Mucosa of gallbladder (tissue), 1 donor: ENCODE measurements at places on chromosomes 16 and 17. TPM values are rescaled to one million over a fixed set of nuclear protein-coding genes. Genes with fewer than 3 reads are reported as not detected.
A peak's percentile ranks its signal among the peaks of the same experiment; 100 is the strongest.

GRCh38 chr16:50802000-50802399 is 60.1 kb downstream of the CYLD start:
- DNase-seq: no peak

- DNase-seq: no peak
Observed at GRCh38 chr17:9389111-9389527, 186.5 kb downstream of the STX8 start.

DNA sequence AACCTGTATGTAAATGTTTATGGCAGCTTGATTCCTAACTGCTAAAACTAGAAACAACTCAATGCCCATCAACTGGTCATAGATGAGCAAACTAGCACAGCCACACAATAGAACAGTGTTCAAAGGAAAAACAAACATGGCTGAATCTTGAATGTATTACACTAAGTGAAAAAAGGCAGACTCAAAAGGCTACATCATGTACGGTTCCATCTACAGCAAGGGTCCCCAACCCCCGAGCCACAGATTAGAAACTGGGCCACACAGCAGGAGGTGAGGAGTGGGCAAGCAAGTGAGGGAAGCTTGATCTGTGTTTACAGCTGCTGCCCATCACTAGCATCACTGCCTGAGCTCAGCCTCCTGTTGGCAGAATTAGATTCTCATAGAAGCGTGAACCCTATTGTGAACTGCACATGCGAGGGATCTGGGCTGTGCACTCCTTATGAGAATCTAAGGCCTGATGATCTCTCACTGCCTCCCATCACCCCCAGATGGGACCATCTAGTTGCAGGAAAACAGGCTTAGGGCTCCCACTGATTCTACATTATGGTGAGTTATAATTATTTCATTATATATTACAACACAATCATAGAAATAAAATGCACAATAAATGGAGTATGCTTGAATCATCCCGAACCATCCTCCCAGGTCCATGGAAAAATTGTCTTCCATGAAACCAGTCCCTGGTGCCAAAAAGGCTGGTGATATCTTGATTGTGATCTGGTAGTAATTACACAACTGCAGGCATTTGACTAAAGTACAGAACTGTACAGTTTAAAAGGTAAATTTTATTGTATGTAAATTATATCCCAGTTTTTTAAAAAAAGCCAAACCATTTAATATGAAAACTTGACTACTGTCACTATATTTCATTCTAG is 7.7 kb downstream of the CEP20 start:
- no peak for DNase-seq

- DNase-seq: no peak
Observed at GRCh38 chr16:51569203-51569931, 418.3 kb upstream of the SALL1 start.

DNA sequence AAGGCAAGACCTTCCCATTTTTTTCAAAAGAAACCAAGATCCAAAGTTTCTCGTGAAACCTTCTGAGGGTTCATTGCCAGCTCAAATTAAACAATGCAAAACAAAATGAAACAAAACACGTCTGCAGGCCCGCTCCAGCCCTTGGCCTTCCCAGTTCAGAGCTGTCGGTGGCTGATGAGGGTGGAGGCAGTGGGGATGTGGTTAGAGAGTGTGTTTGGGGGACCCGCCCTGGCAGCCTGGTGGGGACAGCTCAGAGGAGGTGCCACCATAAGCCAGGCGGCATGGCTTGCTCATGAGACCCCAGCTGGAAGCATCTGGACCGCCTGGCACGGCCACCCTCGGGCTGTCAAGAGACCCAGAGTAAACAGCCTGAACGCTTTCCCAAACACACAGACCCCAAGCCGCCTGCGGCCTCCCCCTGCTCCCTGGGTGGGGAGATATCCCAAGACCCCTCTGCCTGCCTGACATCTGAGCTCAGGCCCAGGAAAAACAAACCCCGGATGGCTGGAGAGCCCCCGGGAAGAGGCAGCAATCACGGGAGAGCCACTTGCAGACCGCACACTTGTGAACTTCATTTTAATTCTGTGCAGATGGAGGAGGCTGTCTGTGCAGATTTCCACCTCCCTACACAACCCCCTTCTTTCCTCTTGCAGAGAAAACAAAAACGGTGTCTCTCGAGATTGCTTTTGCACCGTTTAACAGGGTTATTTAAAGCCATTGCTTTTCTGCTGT is 35.4 kb upstream of the LITAF start:
- no peak for DNase-seq

DNA sequence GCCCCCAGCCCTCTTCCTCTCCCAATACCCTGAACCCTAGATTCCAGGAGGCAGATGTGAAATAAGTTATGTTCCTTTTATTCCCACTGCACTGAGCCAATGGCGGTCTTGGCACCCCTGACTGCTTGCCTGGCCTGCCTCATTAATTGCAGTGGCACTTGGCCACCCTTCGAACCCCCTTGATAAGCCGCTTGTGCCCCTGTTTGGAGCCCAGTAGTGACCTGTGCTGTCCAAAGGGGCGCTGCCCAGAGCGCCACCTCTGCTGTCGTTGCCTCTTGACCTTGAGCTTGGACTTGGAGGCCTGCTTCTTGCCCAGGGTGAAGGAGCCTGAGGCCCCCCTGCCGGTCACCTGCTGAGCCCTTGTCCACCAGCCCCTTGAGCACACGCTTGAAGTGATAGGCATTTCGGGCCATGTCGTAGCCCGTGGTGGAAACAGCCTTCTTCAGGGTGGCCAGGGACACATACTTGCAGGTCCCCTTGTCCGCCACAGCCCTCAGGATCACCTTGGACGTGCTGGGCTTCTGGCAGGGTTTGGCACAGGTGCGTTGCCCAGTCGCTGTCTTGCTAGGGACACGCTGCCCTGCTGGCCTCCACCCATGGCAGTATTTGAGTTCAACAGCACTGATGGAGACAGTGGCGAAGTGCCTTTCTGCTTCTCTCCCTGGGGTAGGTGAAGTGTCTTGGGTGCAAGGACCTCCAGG is 5.7 kb downstream of the SGCA start:
- DNase-seq: no peak

GRCh38 chr16:68284847-68285246 is 20.5 kb downstream of the SLC7A6 start:
- DNase-seq: no peak

DNA sequence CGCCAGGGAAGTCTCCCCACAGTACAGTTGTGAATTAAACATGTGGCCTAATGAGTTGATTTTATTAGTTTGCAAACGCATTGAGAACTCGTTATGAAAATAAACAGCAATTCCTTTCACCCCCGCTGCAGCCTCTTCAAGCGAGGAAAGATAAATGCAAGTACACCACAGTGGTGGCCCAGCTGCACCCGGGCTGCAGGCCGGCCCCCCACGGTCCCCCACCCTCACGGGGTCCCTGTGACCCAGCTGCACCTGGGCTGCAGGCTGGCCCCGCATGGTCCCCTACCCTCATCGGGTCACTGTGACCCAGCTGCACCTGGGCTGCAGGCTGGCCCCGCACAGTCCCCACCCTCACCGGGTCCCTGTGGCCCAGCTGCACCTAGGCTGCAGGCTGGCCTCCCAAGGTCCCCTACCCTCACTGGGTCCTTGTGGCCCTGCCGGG is 32.2 kb downstream of the SDK2 start:
- no peak for DNase-seq

DNA sequence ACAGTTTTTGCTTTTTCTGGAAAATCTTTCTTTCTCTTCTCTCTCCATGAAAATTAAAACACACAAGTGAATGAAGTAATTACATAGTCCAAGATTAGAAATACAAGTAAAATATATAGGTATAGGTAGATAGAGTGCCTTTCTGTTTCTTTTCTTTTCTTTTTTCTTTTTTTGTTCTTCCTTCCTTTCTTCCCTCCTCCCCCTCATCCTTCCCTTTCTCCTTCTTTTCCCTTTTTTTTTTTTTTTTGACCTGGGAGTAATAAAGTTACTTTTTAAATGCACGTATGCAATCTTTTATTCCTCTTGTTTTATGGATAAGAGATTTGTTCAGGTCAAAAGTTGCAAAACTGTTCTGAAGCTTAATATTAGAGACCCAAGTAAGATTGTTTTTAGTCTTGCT is 34.6 kb upstream of the KCNJ2 start:
- no peak for DNase-seq

DNA sequence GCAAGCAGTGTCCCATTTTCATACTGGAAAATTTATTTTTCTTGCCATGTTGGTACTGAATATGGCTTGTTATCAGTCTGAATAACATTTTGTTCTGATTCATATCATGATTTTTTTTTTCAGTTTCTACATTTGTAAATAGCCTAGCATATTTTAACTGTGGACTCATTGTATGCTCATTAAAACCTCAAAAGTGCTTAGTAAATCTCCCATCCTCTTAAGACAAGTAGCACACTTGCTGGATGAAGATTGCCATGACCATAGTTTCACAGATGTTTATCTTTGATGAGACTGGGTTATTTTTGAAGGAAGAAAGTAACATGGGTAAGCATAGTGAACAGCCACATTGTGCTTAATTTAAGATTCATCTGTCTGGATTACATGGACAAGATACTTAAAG is 878 bp downstream of the KRT10 start:
- no peak for DNase-seq

DNA sequence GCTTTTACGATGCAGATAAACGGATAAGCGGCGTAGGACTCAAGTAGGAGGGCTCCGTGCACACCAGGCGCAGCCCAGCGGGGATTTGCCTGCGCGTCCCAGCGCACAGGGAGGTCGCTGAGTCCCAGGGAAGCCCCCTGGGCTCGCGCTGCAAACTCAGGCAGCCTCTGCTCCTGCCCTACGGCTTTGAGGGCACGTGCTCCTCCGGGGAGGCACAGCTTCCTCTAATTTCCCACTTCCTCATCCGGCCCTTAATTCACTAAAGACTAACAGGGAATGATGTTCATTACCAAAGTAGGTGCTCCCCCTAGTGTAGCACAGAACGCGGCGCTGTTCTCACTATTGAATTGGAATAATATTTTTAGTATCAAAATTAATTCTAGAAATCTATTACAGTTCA is 825.4 kb downstream of the KCNJ18 start:
- no peak for DNase-seq

DNA sequence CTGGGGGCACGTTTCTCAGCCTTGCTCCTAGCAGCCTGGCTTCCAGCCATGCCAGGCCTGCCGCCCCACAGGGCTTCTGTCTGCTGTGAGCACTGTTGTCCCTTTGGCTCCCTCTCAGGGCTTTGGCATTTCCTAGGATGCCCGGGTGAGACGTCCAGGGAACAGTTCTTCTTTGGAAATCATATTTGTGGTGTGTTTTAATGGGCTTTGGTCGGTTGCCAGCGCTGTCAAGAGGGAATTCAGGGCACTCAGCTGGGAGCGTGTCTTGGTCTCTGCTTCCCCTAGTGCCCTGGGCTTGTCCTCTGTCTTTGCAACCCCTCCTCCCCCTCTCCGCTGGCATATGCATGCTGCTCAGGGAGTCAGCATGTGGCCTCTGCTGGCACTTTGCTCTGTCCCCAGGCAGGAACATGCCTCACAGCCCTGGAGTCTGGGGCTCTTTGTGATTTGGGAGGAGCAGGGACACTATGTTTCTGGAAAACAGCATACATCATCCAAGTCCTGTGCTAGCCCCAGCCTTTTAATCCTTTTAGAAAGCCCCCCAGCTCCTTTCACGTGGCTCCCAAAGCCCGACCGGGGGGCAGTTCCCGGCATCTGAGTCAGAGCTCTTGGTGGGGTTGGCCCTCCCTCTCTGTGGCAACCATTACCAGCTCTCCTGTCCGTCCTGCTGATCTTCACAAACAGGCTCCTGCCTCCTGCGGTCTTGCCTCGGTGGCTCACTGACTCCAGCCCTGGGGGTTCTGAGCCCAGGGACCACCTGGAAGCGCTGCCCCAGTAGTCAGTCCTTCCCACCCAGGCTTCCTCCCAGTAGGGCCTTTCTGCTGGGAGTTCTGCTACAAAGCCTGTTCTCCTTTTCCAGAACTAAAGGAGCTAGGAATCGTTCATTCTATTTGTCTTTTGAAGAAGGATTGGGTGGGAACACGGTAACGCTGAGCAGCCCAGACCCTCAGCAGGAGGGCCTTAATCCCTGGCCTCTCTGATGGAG is 26.7 kb downstream of the SAP30BP start:
- DNase-seq: peak; percentile 45

GRCh38 chr17:50467114-50467854 is 1.4 kb downstream of the CHAD start:
- DNase-seq: no peak

GRCh38 chr16:73396556-73396955 is 348.6 kb upstream of the ZFHX3 start:
- DNase-seq: no peak

- DNase-seq: no peak
Observed at GRCh38 chr17:6671431-6671830, 19.9 kb downstream of the C17orf100 start.

- DNase-seq: no peak
Observed at GRCh38 chr16:19601083-19601976, 45.8 kb downstream of the VPS35L start.

GRCh38 chr17:7885367-7886226 is 3.0 kb upstream of the CHD3 start:
- DNase-seq: peak; percentile 29

DNA sequence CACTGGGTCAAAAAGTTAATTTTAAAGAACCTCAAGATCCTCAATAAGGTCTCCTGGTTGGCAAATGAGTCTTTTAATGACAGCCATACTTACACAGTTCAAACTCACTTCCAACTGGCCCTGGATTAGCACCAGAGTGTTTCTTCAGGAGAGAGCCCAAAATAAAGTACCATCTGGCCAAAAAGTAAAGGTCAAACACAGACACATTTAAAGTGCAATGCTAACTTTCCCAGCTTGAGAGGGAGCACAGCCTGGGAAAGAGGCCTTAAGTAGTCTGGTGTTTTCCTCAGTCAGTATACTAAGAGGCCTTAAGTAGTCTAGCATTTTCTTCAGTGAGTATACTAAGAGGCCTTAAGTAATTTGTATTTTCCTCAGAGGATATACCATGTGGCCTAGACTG is 46.6 kb upstream of the ERN1 start:
- DNase-seq: no peak

GRCh38 chr16:57890752-57891111 is 80.2 kb downstream of the CNGB1 start:
- no peak for DNase-seq

DNA sequence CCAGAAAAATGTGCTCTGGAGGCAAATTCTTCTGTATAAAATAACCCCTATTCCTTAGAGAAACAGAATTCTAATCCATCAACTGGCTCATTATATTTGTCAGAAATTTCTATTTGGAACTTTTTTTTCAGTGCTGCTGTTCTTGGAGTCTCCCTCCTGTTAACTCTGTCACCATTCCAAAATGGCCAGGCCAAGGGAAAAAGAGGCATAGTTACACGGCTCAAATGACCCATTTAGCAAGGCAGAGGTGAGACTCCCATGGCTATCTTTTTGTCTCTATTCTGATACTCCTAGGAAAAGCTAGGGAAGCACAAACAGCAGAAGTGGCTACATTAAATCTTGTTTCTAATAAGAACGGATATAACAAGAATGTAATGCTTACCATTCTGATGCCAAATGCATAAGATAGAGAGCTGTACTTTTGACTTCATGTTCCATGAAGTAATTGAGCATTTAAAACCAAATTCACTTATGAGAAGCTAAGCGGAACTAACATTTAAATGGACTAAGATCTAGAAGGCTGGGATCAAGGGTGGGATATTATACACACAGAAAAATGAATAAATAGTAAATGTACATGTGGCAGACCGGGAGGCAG is 64.4 kb upstream of the CORO6 start:
- DNase-seq: no peak

Gene KRTAP3-2
- not detected for total RNA-seq

Gene MT1G
- total RNA-seq: 55.2 TPM

Gene CCL16
- total RNA-seq: 0.35 TPM

Gene PER1
- 123 TPM for total RNA-seq

Gene KRT20
- 0.32 TPM for total RNA-seq

Gene MARCHF10
- 0.75 TPM for total RNA-seq

Gene GCGR
- total RNA-seq: 0.20 TPM

Gene RHBDL1
- 5.5 TPM for total RNA-seq

Gene PRAC1
- not detected for total RNA-seq

Gene KRTAP16-1
- total RNA-seq: not detected

Gene SULT1A4
- 4.7 TPM for total RNA-seq
